CD4-positive, alpha-beta T cell treated with Interleukin-4 for 4 hours (primary cell): ENCODE measurements at places on chromosomes 16 and 17.

DNA sequence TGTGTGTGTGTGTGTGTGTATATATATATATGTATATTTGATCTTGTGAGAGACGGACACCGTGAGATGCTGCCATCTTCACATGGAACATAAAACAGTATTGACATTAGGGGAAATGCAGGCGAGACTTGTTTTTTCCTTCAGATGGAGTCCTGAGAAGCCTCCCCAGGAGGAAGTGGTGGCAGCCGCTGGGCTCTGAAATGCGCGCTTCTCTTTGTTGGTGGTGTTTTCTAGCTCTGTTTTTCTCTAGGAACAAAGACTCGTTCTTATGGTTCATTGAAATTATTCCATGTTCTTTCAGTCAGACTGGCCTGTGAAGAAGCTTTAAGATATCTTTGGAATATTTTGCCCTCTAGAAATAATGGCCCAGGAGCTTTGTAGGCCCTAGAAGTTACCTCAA, 32.9 kb downstream of the SNX29 start:
- peak; percentile 1 for DNase-seq

GRCh38 chr17:65415991-65416390, 145.5 kb downstream of the AXIN2 start:
- no peak for DNase-seq

GRCh38 chr17:1487939-1488825, 4.3 kb downstream of the MYO1C start:
- peak; percentile 39 for DNase-seq

DNA sequence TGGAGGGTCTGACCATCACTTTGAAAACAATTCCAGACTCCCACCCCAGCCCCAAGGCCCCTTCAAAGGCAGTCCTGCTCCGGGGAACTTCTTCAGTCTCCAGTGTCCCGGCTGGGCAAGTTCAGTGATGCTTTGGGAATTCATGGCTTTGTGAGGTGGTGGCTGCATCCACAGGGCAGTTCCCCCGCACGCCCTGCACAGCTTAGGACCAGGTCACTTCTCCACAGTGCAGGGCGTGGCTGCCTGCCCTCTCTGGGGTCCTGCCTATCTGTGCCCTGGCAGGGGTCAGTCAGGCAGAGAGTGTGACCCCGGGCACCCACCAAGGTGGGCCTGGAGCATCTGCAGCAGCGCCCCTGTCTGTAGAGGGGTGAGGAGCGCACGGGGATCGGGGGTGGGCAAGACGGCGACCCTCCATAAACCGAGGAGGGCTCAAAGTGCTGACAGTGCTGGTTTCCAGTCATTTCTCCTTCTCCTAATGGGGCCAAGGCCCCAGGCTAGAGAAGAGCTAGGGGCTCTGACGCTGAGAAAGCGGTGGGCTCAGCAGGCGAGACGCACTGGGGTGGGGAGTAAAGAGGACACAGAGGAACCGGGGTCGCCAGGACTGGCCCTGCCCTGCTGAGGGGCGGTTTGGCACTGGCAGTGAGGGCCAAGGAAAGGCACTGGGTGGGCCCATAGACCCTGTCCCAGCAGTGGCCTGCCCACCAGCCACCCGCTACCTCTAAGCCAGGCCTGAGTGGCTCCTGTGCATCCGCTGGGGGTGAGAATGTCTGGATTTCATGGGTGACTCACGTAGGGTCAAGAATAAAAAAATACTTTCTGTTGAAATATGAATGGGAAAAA, 4.2 kb upstream of the ARHGAP27 start:
- DNase-seq = no peak
